Effector memory CD4-positive, alpha-beta T cell (primary cell): ENCODE measurements at places on chromosomes 3 and 15.

GRCh38 chr3:58192069-58192468 lies 18.7 kb downstream of the DNASE1L3 start:
- H3K4me1 ChIP-seq: no peaks in the 10 kb centered on the region
- no peak for DNase-seq
- no peaks in the 10 kb centered on the region for H3K36me3 ChIP-seq
- H3K4me3 ChIP-seq: no peak overlapping the region
- no peak overlapping the region for H3K27ac ChIP-seq
- H3K27me3 ChIP-seq: no peaks in the 10 kb centered on the region

- H3K4me1 ChIP-seq: no peaks in the 10 kb centered on the region
- no peak overlapping the region for H3K27ac ChIP-seq
- peaks cover 3% of the 10 kb centered on the region for H3K27me3 ChIP-seq
- H3K4me3 ChIP-seq: no peak overlapping the region
These were observed 52.0 kb downstream of the SUCNR1 start for GRCh38 chr3:151925419-151925818.

GRCh38 chr3:13690636-13691035 lies 141.7 kb downstream of the FBLN2 start:
- no peaks in the 10 kb centered on the region for H3K36me3 ChIP-seq
- DNase-seq: no peak
- H3K27ac ChIP-seq: no peak overlapping the region
- no peaks in the 10 kb centered on the region for H3K27me3 ChIP-seq
- no peak overlapping the region for H3K4me3 ChIP-seq

GRCh38 chr15:39573287-39573686 lies 7.6 kb upstream of the THBS1 start:
- no peaks in the 10 kb centered on the region for H3K4me1 ChIP-seq
- no peak overlapping the region for H3K27ac ChIP-seq
- no peaks in the 10 kb centered on the region for H3K27me3 ChIP-seq
- H3K36me3 ChIP-seq: no peaks in the 10 kb centered on the region

GRCh38 chr3:147173257-147173656 lies 233.1 kb downstream of the ZIC4 start:
- no peaks in the 10 kb centered on the region for H3K27me3 ChIP-seq
- H3K36me3 ChIP-seq: no peaks in the 10 kb centered on the region
- H3K4me3 ChIP-seq: no peak overlapping the region

DNA sequence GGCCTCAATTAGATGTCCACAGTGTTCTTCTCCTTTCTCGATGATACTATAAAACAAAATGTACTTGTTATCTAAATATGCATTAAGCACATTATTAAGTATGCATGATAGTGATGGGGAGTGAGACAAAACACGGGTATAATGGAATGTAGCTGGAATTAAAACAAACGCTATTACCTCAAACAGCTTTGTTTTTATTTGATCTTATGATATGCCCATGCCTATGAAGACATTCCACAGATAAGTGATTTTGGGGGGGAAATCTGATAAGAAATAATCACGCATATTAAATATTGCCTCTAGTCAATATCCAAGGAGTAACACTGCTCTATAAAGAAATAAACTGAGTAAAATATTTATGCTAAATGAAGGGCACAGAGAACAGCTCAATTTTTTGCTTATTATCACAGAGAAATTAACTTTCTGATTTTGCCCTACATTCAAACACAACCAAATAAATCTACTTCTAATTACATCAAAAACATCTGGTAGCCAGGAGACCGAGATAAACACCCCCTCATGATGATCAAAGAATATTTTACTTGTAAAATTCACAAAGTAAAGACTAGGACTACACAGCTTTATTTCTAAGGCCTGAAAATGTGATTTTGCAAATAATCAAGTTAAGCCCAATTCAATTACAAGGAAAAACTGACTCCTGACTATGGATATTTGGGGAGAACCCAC lies 1.9 kb downstream of the COX17 start:
- no peak for DNase-seq
- H3K4me3 ChIP-seq: no peak overlapping the region
- peaks cover 14% of the 10 kb centered on the region for H3K4me1 ChIP-seq
- H3K36me3 ChIP-seq: peaks cover 46% of the 10 kb centered on the region

DNA sequence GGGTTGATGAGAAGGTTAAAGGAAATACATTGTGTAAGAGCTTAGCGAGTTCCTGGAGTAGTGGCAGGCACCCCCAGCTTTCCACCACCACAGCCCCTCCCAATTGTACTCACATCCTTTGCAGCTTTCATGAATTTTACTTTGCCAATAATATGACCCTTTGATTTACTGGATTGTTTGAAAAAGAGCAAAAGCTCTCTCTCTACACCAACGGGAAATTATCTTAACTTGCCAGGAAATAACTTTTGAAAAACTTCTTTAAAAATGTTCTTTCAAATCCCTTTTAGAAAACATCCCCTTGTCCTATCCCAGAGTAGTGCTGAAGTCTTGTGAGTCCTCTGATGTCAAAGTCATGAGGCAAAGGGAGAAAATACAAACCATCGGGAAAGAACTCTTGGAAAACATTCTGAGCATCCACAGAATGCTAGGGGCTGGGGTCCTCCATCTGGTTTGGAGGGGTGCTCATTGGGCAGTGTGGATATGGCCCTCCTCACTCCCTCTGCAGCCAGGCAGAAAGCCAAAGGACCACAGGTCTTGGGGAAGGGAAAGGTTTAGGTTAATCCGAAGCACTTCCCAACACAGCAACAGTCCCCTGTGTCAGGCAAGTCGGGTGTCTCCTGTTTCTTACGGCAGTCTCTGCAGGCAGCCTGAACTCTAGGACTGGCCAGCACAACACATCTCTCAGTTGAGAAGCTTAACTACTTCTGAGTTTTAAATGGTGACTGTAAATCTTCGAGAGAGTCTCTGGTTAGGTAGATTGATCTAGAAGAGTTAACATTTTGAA lies 36.5 kb downstream of the BOC start:
- H3K27me3 ChIP-seq: no peaks in the 10 kb centered on the region
- H3K4me3 ChIP-seq: no peak overlapping the region
- H3K4me1 ChIP-seq: no peaks in the 10 kb centered on the region
- no peaks in the 10 kb centered on the region for H3K36me3 ChIP-seq

DNA sequence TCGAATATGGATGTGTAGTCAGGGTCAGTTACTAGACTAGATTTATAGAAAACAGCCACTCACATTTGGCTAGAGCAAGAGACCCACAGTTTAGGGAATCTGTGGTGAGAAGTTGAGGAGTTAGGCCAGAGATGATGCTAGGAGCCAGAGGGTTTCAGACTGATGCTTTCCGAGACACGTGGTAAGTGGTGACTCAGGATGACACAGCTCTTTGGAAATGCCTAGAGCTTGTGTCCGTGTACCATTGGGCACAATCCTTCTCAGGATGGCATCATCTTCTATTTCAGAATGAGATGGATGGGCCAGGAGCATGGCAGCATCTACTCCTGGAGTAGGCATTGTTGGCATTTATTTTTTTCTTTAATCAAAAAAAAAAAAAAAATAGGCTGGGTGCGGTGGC lies 28.5 kb downstream of the PTPRG start:
- no peak overlapping the region for H3K4me3 ChIP-seq
- DNase-seq: no peak
- no peaks in the 10 kb centered on the region for H3K27me3 ChIP-seq
